GM04504 (cell line): ENCODE measurements at places on chromosomes 1 and 21.

GRCh38 chr1:6005276-6005917 lies 13.2 kb upstream of the NPHP4 start:
- no peak for DNase-seq

DNA sequence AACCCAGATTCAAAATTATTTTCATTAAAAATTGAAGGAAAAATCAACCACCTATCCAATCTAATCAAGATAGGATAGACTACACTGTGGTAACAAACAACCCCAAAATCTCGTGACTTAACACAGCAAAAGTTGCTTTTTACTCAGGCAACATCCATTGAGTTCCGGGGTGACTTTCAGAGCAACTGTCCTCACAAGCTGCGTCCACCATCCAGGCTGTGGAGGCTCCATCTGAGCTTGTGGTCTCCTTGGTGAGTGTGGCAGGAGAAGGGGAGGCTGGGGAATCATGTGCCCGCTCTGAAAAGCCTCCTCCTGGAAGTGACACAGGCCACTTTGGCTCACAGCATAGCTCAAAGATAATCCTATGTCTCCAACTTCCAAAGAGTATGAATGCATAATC lies 52.4 kb downstream of the CD2 start:
- no peak for DNase-seq

GRCh38 chr21:25790878-25791204 lies 56.1 kb downstream of the GABPA start:
- no peak for DNase-seq

- no peak for DNase-seq
Measured at GRCh38 chr1:3075666-3076362, 6.8 kb downstream of the PRDM16 start.

- DNase-seq = no peak
Measured at GRCh38 chr1:115654663-115655305, 13.0 kb downstream of the VANGL1 start.

GRCh38 chr1:25037174-25038074 lies 107.3 kb upstream of the RUNX3 start:
- DNase-seq = no peak

- no peak for DNase-seq
Measured at GRCh38 chr1:153921080-153921802, 1.5 kb downstream of the GATAD2B start.
